ENCODE measurements at places on chromosomes 16 and 17. TPM values are rescaled to one million over a fixed set of nuclear protein-coding genes. Genes with fewer than 3 reads are reported as not detected.

Gene FOXL1
- total RNA-seq = not detected

Gene ADAD2
- total RNA-seq = 0.16 TPM

Gene ZNF200
- 8.3 TPM for total RNA-seq

Gene SKA2
- total RNA-seq = 79.5 TPM

Gene ABCA8
- not detected for total RNA-seq

Gene PLLP
- total RNA-seq = 0.33 TPM

Gene KCNH6
- not detected for total RNA-seq

- DNase-seq = no peak
Observed at GRCh38 chr16:84455031-84455430, 49.4 kb downstream of the MEAK7 start.

DNA sequence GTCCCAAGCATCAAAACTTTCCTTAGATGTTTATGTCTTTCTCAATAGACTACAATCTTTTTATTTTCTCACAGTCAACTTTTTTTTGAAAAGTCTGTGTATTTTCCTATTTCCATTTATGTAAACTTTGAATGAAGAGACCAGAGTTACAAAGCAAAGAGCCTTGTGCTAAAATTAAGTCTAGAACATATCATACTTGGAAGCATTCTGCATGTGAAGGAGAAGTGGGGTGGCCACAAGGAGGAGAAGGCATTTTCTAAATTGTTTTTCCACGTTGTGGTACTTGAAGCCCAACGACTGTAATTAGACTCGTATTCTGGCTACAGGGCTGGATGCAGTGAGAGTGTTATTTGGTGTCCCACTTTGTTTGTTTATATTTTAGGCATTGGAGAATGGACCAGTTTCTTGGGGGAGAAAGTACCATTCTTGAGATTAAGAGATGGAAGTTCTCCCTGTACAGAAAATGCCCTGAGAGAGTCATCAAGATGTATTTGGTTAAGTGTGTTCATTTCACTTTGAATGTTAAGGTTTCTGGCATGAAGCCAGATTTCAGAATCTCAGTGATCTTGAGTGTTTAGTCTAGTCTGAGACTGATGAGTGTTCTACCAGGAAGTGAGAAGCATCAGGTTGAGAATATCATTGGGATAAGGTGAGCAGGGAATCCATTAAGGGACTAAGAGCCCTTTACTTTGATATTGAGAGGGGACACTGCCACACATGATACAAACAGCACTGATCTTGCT lies 71.6 kb downstream of the MAP2K6 start:
- DNase-seq = no peak

DNA sequence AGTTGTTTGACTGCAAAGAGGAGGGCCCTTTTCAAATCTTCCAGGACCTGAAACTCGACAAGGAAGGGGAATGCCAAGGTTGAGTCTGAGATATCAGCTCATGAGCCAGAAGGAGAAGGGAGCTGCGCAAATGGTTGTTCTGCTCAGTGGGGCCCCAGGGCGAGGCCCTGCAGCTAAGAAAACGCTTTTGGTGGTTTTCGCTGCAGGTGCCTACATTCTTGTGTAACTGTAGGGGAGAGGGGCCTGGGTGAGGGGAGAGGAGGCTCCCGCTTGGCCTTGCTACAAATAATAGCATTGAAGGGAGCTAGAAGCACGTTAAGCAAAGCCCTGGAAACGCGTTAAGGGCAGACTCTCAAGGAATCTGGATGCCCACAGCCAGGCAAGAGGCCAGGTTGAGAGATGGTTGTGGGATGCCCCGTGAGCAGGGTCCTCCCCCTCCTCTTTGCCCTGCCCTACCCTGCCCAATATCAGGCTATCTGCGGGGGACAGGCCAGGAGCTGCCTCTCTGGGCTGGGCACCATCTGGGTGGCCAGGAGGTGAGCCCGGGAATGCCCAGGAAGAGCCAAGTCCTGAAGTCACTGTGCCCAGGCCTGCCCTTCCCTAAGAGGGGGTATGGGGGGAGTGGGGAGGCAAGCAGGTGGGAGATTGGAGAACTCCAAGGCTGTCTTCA lies 21.9 kb downstream of the GPR142 start:
- no peak for DNase-seq

DNA sequence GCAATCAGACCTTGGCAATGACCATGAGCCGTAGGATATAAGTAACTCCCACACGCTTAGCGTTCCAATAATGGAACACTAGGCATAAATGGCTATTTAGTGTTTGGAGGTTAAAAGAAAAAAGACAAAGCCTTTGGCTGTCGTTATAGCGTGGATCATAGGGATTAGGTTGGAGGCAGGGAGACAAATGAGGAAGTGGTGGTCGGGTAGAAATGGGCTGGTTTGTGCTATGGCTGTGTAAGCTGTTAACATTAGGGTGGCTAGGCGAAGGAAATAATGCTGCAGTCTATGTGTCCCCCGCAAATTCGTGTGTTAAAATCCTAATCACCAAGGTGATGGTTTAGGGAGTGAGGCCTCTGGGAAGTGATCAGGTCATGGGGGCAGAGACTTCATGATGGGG lies 120.4 kb upstream of the IRX6 start:
- DNase-seq = no peak

DNA sequence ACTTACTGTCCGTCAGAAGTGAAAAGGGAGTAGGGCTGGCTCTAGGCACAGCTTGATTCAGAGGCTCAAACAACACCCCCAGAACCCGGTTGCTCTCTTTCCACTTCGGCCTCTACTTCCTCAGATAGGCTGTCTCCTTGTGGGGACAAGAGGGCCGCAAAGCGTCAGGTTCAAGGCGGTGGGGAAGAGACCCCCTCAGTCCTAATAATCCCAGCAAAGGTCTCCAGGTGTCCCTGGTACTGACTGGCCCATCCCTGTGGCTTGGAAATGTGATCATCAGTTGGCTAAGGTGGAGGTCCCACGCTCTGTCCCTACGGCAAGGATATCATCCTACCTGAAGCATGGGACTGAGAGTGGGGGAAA lies 26.0 kb downstream of the NGFR start:
- DNase-seq = no peak

DNA sequence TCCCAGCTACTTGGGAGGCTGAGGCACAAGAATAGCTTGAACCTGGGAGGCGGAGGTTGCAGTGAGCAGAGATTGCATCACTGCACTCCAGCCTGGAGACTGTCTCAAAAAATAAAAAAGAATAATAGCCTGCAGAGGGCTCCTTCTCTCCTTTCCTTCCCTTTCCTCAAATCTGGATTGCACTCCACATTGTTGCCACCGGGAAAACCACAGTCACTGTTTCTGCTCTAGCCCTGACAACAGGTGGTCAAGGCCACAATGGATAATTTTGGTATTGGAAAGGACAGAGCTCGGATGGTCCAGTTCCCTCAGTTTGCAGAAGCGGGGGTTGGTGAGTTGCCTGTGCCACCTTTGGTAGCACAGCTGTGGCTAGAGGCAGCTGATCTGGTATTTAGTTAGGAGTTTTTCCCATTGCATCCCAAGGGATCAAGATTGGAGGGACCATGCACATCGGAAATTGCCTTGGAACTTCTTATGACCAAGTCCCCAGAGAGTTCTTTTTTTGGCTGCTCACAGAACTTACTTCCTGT lies 44.7 kb upstream of the PRSS54 start:
- no peak for DNase-seq

GRCh38 chr17:16352303-16352666 lies 984 bp downstream of the CENPV start:
- DNase-seq = peak; percentile 70

DNA sequence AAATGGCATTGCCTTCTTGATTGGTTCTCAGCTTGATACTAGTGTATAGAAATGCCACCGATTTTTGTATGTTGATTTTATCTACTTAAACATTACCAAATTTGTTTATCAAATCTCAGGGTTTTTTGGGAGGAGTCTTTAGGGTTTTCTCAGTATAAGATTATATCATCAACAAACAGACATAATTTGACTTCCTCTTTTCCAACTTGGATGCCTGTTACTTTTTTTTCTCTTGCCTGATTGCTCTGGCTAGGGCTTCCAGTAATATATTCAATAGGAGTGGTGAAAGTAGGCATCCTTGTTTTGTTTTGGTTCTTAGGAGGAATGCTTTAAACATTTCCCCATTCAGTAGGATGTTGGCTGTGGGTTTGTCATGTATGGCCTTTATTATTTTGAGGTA lies 29.1 kb downstream of the EFCAB13 start:
- no peak for DNase-seq

DNA sequence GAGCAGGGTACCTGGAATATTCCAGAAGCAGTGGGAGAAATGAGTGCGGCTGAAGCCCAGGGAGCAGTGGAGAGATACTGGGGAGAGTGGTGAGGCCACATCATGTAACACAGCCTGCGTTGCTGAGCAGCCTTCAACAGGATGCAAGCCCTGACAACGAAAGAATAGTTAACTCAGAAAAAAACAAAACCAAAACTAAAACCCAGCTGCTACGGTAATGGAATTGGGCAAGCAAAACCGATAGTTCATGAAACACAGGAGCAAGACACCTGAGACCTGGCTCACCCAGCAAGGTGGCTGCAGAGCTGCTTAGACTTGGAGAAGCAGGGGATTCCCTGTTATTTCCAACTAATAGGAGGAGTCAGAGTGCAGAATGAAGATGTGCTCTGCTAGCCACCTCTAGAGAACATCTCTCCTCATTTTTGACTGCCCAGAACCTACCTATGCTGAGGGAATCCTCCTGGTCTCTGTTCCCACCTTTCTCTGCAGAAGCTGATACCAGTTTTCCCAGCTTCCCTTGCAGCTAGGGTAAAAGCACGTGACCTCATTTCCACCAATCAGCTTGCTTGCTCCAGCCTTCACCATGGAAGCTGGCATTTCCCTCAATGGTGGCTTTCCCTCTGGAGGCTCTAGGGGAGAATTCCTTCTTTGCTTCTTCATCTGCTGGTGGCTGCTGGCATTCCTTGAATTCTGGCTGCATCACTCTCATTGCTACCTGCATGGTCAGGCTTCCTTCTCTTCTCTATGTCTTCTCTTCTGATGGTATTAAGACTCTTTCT lies 59.4 kb upstream of the XYLT1 start:
- peak; percentile 51 for DNase-seq

- no peak for DNase-seq
Observed at GRCh38 chr17:388087-388486, 35.5 kb upstream of the RPH3AL start.

GRCh38 chr17:72407336-72407909 lies 286.6 kb downstream of the SOX9 start:
- DNase-seq = no peak

GRCh38 chr17:72618001-72618509 lies 474.4 kb downstream of the SLC39A11 start:
- peak; percentile 27 for DNase-seq

- peak; percentile 42 for DNase-seq
Observed at GRCh38 chr17:57138956-57139576, 54.0 kb downstream of the AKAP1 start.

- no peak for DNase-seq
Observed at GRCh38 chr17:36443777-36444176, 42.7 kb upstream of the ZNHIT3 start.

DNA sequence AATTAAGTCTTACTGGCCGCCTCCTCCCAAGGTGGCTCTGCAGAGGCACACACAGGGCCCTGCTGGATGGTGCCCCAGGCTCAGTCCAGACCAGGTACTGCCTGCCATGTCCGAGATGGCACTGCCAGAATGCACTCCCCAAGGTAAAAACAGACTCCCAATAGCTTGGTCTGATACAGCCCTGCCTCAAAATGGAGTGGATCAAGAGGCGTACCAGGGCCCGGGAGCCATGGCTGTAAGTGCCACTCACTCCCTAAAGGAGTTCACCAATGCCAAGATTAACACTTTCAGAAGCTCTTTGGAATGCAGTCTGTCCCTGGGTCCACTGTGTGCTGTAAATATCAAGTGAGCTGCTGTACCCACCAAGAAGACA lies 576 bp upstream of the MYO18A start:
- no peak for DNase-seq

- no peak for DNase-seq
Observed at GRCh38 chr17:9658593-9659211, 13.4 kb downstream of the USP43 start.

All from activated CD4-positive, alpha-beta T cell treated with anti-CD3 and anti-CD28 coated beads for 36 hours (primary cell).